ENCODE measurements at places on chromosomes 5 and 9. TPM values are rescaled to one million over a fixed set of nuclear protein-coding genes. Genes with fewer than 3 reads are reported as not detected.

GRCh38 chr5:174501461-174502069, 222.8 kb upstream of the MSX2 start:
- DNase-seq: peak; percentile 56

Gene VLDLR
- total RNA-seq: 6.3 TPM

DNA sequence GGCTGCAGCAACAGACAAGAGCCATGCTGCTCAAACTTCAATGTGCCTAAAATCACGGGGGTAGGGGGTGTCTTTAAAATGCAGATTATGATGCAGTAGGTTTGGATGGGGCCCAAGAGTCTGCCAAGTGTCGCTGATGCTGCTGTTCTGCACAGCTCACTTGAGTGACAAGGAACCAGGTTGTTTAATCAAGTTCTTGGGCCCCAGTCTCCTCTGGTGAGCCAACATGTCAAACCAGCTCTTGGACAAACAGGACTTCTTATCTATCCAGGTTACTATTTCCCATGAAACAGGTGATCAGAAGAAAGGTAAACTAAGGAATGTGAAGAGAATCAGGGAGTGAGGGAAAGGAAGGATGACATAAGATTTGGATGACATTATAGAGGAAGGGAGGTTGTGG, 78.0 kb downstream of the APBA1 start:
- DNase-seq: no peak

- DNase-seq: no peak
Observed at GRCh38 chr9:126690431-126691051, 76.8 kb downstream of the LMX1B start.

Gene C5orf58
- total RNA-seq: 2.4 TPM

DNA sequence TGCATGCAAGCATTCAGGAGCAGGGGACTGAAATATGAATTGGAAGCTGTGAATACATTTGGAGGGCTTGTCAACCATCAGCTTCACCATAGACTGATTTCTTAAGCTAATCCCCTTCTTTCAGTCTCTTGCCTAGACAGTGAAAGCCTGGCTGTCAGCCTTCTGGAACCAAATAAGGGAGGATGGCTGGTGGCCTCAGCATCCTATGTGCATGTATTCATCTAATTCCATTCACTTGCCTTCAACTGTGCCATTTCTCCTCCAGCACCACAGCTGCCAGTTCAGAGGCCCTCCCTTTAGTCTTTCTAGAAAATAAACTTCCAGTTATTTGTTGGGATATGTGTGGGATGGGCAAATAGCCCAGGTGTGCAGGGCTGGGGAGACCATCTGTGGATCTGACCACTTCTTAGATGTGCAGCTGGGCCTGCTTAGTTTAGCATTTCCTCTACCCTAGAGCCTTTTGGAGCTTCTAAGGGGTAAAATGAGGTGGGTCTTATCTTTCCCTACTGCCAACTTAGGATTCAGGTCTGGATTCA, 62.1 kb downstream of the AOPEP start:
- no peak for DNase-seq

GRCh38 chr5:39080597-39081204, 6.5 kb upstream of the RICTOR start:
- DNase-seq: no peak

Gene SNCB
- 2.4 TPM for total RNA-seq

Gene MCC
- 8.1 TPM for total RNA-seq

DNA sequence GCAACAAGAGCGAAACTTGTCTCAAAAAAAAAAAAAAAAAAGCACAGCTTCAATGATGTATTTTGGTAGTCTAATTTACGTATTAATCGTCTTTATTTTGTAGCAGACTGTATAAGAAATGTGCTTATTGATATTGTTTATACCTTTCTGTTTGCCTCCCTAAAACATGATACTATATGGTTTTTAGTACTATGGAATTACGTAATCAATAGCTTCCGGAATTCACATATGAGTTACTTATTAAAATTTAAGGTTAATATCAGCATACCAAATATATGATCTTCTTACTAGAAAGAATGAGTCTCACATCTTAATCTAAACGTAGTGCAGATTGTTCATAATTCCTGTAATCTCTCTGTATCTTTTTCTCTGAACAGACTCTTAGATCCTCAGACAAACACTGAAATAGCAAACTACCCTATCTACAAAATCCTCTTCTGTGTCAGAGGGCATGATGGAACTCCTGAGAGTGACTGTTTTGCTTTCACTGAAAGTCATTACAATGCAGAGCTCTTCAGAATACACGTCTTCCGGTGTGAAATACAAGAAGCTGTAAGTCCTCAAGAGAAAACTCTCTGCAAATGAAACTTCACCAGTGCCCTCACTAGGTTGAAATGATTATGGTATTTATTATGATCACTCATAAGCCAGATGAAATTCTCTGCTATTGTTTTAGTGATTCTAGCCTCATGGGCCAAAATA, 44.4 kb upstream of the GPR21 start:
- DNase-seq: no peak

GRCh38 chr5:178670351-178670885, 43.6 kb upstream of the CLK4 start:
- DNase-seq: no peak

Gene LRRC70
- 0.27 TPM for total RNA-seq

Gene CD72
- 0.27 TPM for total RNA-seq

DNA sequence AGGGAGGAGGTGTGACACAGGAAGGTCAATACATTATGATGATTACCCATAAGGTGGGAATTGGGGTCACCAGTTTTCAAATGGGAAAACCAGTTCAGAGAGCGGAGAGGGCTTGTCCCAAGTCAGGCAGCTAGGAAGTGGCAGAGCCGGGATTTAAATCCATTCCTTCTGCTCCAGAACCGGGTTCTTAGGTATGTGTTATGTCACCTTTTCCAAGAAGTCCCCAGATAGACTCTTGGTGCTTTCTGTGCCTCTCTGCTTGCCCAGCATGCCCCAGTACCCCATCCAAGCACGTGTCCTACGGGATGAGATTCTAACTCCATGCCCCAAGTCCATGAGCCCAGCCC, 69.9 kb downstream of the LMX1B start:
- no peak for DNase-seq

DNA sequence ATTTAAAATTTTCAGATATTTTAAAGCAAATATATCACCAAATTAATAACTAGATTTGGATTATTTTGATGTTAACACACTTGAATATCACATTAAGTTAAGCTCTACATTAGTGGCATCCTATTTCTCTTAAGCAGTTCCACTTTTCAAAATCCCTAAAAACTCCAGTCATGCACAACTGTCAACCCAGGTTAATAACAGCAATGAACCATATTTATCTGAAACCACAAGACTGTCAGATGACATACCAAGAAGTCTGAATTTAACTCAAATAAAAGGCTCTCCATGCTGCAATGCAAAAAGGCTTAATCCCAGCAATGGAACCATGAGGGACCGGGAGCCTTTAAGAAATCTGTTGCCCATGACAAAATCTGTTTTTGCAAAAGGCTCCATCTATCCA, 27.5 kb downstream of the FNIP1 start:
- DNase-seq: no peak

Gene CCDC192
- not detected for total RNA-seq

DNA sequence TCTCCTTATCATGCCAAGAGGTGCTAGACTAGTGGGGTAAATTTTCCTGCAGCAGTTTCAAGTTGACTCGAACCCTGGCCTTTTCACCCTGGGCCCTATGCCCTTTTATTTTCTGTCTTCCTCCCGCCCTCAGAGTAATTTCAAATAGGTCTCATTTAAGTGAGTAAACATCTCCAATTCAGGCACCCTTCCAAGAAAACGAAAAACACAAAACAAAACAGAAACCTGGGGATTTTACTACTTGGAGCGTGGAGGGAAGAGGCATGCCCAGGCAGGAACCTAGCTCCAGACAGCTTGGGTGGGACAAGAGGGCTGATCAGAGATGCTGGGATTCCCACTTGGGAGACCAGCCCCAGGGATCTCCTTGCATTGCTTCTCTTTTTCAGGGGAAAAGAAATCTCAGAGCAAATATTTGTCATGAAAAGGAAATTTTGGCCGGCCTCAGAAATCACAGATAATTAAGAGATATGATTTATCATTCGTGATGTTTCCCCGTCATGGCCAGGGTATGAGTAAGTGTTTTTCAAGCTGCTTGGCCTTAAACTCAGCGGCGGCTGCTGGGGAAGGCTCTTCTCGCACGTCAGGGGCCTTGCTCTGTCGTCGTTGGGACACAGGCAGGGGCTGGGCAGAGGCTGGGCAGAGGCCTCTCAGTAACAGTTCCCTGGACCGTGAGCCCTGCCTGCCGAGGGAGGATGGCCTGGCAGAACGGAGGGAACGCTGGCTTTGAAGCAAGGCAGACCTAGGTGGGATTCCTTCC, 248.6 kb upstream of the KLF4 start:
- no peak for DNase-seq

Data from HT1080 (cell line).